ENCODE measurements at places on chromosomes 4 and X.

- DNase-seq = no peak
These were observed 3.5 kb downstream of the PCSK1N start for GRCh38 chrX:48831909-48832291.

DNA sequence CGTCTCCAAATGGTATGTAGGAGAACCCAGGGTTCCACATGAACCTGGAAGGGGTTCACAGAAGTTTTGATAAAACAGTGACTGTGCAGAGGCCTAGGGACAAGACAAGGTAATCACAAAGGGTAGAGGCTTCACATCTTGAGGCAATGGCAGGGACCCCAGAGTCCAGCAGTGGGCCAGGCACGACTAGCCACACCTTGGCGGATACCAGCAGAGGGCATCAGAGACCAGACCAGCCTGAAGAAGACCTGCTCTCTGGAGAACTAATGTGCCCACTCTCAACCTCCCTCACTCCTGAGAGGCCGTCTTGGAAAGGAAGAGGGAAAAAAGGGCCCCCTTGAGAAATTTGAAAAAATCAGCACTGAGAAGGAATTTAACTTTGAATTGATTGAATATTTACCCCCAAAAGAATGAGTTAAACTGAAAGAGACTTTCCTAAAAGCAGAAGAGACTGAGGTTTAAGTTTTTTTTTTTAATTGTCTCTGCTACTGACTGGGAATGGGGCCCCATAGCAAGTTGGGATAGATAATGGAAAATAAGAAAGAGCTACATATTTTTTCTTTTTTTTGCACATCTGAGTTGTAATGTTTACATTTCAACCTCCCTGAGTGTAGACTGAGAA, 243.8 kb upstream of the JADE1 start:
- no peak for DNase-seq

DNA sequence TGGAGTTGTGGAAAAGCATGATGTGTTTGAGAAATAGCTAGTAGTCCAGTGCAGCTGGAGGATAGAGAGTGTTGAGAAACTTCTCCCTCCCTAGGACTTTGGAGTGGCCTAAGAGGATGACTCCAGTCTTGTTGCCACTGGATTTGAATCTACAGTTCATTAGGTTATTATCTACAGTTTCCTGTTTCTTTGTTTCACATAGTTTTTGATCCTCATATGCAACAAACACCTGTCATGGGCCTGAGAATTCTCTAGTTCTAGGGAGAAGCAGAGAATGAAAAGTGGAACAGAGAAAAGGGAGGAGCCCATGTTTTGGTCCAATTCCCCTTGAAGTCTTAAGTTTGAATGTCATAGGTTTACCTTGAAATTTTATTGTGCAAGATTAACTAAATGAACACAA, 73.6 kb upstream of the TBC1D9 start:
- DNase-seq = no peak

DNA sequence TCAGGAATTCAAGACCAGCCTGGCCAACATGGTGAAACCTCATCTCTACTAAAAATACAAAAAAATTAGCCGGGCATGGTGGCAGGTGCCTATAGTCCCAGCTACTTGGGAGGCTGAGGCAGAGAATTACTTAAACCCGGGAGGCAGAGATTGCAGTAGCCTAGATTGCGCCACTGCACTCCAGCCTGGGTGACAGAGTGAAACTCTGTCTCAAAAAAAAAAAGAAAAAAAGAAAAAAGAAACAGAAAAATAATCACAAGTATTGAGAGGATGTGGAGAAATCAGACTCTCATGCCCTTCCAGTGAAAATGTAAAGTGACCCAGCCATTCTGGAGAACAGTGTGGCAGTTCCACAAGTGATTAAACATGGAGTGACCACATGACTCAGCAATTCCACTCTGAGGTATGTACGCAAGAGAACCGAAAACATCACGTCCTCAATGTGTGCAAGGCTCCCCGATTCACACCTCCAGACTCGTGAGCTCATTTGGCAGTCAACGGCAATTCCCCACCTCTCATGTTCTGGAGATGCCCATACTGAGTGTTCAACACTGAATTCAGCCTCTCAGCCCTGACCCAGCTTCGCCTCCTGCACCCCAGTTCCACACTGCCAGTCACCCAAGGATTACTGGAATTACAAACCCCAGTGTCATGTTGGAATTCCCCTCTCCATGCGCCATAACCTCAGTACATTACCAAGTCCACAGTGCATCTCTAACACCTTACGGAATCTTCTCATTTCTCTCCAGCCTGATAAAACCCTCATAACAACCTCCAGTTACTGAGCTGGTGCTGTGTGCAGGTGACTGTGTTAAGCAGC, 21.1 kb downstream of the ACOX3 start:
- DNase-seq = no peak

GRCh38 chrX:12965131-12965940, 9.6 kb upstream of the TMSB4X start:
- DNase-seq = no peak

DNA sequence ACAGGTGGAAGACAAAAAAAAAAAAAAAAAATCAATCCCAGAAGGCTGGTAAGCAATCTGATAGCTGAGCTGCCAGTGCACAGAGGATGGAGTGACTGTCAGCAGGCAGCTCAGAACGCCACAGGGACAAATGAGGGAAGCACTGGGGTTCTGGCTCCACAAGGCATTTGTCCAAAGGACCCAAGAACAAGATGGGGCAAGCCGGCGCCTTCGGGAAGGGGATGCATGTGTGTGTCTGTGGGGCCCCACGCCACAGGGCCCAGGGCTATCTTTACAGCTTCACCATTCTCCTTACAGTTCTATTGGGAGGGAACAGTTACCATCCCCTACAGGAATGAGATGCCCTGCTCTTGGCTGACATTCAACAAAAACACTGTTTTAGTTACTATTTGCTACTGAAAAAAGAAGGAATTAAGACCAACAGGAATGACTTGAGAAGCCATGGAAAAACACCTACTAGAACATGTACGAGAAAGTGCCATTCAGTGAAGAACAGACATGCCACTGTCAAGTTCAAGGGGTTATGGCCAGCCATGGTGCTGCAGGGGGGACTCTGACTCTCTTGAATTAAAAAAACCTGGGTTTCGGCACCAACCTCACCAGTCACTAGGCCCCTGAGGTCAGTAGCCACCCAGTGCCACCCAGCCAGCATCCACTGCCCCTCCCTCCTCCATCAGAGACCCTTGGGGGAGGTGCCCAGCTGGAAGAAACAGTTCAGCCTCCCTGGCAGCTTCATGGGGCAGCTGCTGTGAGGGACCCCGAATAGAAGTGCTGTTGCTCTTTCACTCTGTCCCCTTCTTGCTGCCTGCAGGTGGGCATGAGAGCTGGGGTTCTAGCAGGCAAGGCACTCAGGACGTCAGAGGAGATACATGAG, 18.5 kb downstream of the WDR1 start:
- DNase-seq = no peak

- no peak for DNase-seq
These were observed 13.7 kb downstream of the DDX60 start for GRCh38 chr4:168304744-168305459.

- DNase-seq = no peak
These were observed 300.1 kb upstream of the FTHL17 start for GRCh38 chrX:31371956-31372355.

GRCh38 chr4:149409146-149409545, 406.5 kb downstream of the IQCM start:
- DNase-seq = no peak

DNA sequence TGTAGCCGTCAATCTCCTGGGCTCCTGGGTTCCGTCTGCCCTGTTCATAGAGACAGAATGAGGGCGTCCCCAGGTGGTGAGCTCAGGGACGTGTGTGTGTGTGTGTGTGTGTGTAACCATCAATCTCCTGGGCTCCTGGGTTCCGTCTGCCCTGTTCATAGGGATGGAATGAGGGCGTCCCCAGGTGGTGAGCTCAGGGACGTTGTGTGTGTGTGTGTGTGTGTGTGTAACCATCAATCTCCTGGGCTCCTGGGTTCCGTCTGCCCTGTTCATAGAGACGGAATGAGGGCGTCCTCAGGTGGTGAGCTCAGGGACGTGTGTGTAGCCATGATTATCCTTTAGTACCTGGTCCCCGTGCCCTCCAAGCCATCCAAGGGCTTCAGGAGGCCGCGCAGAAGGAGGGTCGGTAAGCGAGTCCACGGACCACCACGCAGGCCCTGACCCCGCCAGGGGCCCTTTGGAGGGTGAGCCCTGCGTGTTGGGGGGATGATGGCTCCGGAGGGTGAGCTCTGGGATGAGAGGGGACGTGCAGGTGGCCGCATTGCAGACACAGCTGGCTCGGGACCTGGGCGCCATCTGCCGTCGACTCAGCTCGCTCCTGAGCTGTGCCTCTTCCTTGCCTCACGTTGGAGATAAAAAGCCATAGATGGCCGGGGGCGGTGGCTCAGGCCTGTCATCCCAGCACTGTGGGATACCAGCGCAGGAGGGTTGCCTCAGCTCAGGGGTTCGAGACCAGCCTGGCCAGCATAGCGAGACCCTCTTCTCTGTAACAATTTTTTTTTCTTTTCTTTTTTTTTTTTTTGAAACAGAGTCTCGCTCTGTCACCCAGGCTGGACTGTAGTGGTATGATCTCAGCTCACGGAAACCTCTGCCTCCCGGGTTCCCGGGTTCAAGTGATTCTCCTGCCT, 5.4 kb upstream of the GTPBP6 start:
- no peak for DNase-seq

DNA sequence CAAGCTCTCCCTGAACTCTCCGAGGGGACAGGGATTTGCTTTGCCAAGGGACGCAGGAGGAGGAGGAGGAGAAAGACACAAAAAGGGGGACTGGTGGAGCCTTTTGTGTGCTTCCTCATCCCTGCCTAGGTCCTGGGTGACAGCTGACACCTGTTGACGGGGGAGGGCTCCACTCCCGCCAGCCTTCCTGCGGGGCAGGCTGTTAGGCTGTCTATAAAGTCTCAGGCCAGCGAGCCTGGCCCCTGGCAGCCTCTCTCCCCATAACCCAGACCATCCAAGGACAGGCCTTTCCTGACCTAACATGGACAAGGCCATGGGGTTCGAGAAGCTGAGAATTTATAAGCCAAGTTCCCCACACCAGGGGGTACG, 832 bp upstream of the EVC2 start:
- no peak for DNase-seq

DNA sequence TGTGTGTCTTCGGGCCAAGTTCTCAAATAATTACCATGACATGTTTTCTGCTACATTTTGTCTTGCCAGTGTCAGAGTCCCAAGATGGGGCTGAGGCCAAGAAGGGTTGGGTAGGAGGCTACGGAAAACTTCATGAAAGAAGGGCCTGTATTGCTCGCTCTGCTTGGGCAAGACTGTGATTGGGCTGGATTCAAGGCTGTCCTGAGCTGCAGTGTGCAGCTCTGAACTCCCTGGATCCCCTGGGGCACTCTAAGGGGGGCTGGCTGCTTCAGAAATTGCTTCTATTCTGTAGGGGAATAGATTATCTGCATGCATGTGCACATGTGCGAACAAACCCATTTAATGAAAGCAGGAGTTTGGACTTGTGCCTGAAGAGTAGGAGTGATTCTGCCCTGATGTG, 13.6 kb downstream of the TSPAN6 start:
- no peak for DNase-seq
